Activated T-cell treated with anti-CD3 and anti-CD28 coated beads for 24 hours (primary cell): ENCODE measurements at places on chromosomes 1 and 21.

- DNase-seq = no peak
These were observed 55.5 kb upstream of the GADD45A start for GRCh38 chr1:67629370-67630075.

DNA sequence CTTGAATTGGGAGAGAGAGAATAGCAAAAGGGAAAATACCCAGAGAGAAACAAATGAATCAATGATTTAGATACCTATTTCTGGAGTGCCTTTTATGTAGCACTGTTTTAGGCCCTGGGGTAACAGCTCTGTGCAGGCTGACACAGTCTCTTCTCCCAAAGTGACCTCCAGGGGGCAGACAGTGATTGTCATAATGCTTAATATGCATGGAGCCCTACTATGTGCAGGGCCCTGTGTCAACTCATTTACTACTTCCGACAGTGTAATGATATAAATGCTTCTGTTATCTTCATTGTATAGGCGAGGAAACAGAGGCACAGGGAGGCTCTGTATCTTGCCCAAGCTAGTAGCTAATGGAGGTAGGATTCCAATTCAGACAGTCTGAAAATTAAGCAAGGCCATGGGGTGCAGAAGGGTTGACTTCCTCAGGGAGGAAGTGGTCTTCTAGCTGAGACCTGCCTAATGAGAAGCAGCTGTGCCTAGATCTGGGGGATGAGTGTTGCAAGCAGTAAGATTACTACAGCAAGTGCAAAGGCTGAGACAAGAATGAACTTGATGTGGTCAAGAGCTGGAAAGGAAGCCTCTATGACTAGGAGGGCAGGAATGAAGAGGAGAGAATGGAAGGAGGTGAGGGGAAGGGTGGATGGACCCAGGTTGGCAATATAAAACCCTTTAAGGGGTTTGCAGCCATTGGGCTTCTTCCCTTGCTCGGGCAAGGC, 16.2 kb upstream of the SERINC2 start:
- DNase-seq = no peak

GRCh38 chr1:241074507-241074906, 282.5 kb downstream of the RGS7 start:
- no peak for DNase-seq

DNA sequence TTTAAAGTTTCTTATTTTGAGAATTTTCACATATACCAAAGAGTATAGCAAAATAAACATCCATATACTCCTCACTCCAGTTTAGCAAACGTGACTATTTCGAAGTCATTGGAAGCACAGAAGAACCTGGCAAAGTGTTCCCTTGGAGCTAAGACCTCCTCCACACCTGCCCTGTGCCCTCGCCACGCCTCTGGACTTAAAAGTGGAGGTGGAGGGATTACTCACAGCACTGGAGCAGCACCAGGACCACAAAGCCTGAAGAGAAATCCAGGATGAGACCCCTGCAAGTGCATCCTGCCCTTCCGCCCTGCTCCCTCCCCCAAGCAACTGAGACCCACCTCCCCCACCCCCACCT, 436 bp downstream of the CHI3L1 start:
- no peak for DNase-seq

- no peak for DNase-seq
These were observed 507.1 kb downstream of the BRINP3 start for GRCh38 chr1:189970331-189971230.

DNA sequence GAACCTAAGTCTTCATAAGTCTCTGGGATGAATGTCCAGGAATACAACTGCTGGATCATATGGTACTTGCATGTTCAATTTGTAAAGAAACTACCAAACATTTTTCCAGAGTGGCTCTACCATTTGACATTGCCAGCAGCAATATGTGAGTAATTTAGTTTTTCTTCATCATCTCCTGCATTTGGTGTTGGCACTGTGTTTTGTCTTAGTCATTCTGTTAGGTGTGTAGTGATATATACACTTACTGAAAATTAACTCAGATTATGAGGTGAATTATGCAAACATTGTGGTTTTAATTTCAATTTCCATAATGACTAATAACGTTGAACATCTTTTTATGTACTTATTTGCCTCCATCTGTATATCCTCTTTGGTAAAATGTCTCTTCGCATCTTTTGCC, 138.7 kb downstream of the LRRC40 start:
- DNase-seq = no peak

DNA sequence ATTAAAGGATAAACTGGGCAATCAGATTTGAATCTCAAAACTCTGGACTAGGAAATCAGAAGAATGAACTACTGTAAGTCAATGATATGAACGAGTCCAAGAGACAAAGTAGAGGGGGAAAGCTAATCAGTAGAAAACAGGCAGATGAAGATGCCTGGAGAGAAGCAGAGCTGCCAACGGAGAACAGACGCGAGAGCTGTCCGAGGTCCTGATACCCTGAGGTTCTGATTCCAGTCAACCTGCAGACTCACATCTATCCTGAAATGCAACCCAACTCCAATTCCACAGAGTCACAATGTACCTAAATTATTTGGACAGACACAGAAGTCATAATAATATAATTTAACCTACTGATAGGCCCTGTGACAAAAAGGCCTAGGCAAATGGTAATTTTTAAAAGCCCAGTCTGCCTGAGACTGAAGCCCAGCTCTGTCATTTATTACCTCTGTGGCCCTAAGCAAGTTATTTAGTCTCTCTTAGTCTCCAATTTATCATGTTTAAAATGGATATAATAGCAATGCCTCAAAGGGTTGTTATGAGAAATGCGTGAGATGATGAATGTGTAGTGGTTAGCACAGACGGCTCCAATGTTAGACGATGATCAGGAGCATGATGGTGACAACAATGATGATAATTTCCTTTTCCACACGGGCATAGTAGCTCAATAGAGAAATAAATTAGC, 33.4 kb downstream of the RGS7 start:
- DNase-seq = no peak

- no peak for DNase-seq
These were observed 84.0 kb downstream of the PHTF1 start for GRCh38 chr1:113675302-113675701.

GRCh38 chr1:224185208-224185607, 2.2 kb downstream of the DEGS1 start:
- DNase-seq = no peak

GRCh38 chr1:37919277-37919676, 27.6 kb downstream of the INPP5B start:
- no peak for DNase-seq

- DNase-seq = no peak
These were observed 295.5 kb upstream of the PROX1 start for GRCh38 chr1:213692321-213692720.

DNA sequence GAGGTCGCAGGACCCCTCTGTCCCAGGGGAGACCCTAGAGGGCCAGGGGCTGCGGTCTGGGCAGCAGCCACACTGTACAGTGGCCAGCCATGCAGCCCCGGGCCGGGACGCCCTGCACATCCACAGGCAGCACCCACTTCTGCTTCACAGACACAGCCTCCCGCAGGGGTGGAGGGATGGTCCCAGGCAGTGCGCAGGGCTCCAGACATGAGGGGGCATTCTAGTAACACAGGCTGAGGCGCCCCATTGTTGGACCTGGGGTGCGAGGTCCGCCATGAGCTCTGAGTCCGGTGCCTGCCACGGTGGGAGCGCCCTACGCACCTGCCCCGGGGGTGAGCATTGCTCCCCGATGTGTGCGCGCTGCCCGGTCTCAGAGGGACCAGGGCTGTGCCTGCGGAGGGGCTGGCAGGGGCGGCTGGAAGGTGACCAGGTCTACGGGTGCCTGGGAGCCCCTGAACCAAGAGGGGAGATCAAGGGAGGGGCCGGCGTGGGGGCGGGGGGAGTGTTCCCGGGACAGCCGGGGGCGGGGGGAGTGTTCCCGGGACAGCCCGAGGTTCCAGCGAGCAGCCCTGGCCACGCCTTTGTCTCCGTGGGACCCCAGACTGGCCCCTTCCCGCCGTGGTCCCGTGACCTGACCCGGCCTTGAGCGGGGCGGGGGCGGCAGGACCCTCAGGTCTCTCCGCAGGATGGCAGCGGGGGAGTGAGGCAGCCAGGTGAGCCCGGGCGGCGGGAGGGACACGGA, 4.5 kb downstream of the MMEL1 start:
- DNase-seq = no peak

- DNase-seq = no peak
These were observed 32.0 kb upstream of the EPHA8 start for GRCh38 chr1:22531251-22531650.
